ENCODE measurements at places on chromosomes 12 and 14.

GRCh38 chr12:93740751-93741150, 63.6 kb downstream of the CRADD start:
- H3K4me1 ChIP-seq, result peaks cover 23% of the 10 kb centered on the region
- DNase-seq, result no peak
- no peak overlapping the region for H3K27ac ChIP-seq

DNA sequence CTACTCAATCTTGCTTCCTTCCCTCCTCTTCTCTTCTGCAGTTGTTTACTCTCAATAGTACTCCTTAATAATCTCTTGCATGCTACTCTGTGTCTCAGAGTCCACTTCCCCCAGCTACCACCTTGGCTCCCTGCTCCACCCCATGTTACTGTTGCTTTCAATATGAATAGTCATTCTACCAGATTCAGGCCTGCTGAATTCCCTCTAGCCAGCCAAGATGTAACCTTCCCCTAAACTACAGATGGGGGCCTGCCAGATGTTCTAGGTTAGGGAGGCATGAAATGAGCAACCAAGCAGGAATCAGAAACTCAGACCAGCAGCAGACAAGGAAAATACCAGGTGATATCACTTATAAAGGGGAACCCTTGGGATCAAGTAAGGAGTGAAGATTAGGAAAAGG, 392.1 kb upstream of the DDHD1 start:
- no peaks in the 10 kb centered on the region for H3K4me1 ChIP-seq
- DNase-seq, result no peak
- no peaks in the 10 kb centered on the region for H3K27me3 ChIP-seq
- no peaks in the 10 kb centered on the region for H3K36me3 ChIP-seq

DNA sequence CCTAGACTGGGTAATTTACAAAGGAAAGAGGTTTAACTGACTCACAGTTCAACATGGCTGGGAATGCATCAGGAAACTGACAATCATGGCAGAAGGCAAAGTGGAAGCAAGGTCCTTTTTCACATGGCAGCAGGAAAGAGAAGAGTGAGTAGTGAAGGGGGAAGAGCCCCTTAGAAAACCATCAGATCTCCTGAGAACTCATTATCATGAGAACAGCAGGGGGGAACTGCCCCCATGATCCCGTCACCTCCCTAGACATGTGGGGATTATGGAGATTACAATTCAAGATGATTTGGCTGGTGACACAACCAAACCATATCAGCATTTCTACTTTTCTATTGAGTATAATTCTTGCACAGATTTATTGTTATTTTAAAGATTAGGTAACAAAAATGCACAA, 822.1 kb upstream of the FLRT2 start:
- H3K4me3 ChIP-seq, result no peak overlapping the region
- no peak for DNase-seq
- H3K4me1 ChIP-seq, result no peaks in the 10 kb centered on the region
- H3K36me3 ChIP-seq, result no peaks in the 10 kb centered on the region
- no peaks in the 10 kb centered on the region for H3K27me3 ChIP-seq

DNA sequence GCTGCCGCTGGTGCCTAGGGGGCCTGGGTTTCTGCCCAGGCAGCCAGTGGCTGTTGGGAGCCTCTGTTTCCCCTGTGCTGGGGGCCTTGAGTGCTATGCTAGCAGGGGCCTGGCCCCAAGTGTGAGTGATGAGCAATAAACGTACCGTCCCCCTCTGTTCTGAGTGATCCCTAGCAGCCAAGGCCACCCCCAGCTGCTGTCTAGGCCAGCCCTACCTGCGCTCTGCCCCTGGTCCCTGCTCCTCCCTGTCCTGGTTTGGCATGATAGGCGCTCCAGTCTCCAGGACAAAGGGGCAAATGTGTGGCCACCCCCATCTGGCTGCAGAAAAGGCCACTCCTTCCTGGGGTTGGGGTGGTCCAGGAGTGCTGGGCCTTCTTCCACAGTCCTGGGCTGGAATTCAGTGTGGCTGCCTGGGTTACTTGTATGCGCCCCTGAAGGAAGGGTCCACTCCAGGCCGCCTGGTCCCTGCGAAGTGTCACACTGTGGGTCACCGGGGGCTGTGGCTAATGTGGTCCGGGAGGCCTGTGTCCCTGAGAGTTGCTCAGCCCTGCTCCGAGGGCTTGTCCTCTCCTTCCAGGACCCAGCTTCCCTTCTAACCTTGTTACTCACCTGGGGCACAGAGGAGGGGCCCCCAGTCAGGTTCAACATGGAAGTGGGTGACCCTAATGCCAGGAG, 7.0 kb downstream of the TRMT61A start:
- H3K4me3 ChIP-seq, result no peak overlapping the region
- peaks cover 2% of the 10 kb centered on the region for H3K4me1 ChIP-seq
- H3K27ac ChIP-seq, result no peak overlapping the region
- H3K36me3 ChIP-seq, result no peaks in the 10 kb centered on the region
- no peak for DNase-seq

- no peaks in the 10 kb centered on the region for H3K4me1 ChIP-seq
- H3K4me3 ChIP-seq, result no peak overlapping the region
- no peaks in the 10 kb centered on the region for H3K36me3 ChIP-seq
- DNase-seq, result no peak
Measured at GRCh38 chr12:131704509-131704908, 6.4 kb upstream of the SFSWAP start.

DNA sequence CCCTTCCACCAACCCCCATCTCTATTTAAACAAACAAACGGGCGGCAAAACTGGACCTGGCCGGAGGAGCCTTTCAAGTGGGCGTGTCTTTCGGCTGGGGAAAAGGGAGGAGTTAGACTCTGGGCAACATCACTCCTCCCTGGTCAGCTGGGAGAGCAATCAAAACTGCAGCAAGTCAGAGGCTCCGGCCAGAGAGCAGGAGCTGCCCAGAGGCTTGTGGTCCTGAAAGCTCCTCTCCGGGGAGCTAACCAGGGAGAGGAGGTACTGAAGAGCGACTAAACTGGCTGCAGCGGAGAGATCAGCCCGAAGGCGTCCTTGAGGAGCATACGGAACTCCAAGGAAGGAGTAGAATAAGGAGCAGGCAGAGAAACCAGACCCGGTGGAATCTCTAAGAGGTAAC, at the start of gene NEUROD4:
NEUROD4 (plus strand) TSS at position 191 of the 400 bp plus-strand sequence. CDS start 6,466 bp downstream, outside the sequence.
- no peak within 1 kb of the TSS for H3K27ac ChIP-seq
- H3K4me1 ChIP-seq, result no peaks in the 10 kb centered on the region
- no peak for DNase-seq
- H3K4me3 ChIP-seq, result no peak within 1 kb of the TSS
- no peaks in the 10 kb centered on the region for H3K36me3 ChIP-seq
- H3K27me3 ChIP-seq, result peaks cover 53% of the 10 kb centered on the region

- H3K36me3 ChIP-seq, result no peaks in the 10 kb centered on the region
- DNase-seq, result no peak
- no peak overlapping the region for H3K4me3 ChIP-seq
- H3K27ac ChIP-seq, result no peak overlapping the region
- no peaks in the 10 kb centered on the region for H3K4me1 ChIP-seq
Measured at GRCh38 chr12:5030066-5030465, 13.6 kb upstream of the KCNA5 start.

- H3K36me3 ChIP-seq, result no peaks in the 10 kb centered on the region
- no peak overlapping the region for H3K4me3 ChIP-seq
- no peak overlapping the region for H3K27ac ChIP-seq
Measured at GRCh38 chr14:59060841-59061240, 127.6 kb upstream of the DAAM1 start.

DNA sequence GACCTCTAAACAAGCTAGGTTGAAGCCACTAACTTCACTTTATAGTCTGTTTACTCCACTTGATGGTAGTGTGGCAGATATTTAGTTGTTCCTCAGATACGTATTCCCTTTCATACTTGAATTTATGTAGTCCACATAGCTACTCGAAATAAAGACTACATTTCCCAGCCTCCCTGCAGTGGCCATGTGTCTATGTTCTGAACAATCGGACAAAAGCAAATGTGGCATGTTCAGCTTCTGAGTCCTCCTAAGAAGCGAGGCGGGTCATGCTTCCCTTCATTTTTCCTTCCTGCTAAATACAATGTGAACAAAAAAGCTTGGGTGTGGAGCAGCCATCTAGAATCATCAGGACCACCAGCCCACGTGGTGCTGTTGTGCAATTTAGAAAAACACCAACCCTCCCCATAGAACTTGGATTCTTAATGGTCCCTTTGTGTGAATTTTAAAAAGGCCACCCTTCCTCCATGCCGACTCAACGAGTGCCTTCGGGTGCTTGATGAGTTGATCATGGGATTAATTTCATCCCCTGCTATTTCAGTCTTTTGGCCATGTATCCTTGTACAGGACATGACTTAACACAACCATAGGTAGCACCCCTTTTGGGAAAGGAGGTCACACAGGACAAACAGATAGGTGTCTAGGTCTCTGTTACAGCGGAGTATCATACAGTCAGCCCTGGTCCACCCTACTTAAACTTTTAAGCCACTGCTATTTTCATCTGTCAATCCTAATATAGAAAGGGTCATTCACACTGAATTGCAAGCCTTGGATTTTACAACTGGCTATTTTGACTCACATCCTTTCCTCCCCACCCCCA, 60.7 kb downstream of the ZFC3H1 start:
- H3K4me3 ChIP-seq, result no peak overlapping the region
- no peak for DNase-seq
- H3K27me3 ChIP-seq, result peaks cover 3% of the 10 kb centered on the region
- peaks cover 15% of the 10 kb centered on the region for H3K36me3 ChIP-seq
- no peak overlapping the region for H3K27ac ChIP-seq

- no peaks in the 10 kb centered on the region for H3K27me3 ChIP-seq
- no peak overlapping the region for H3K4me3 ChIP-seq
- H3K4me1 ChIP-seq, result no peaks in the 10 kb centered on the region
Measured at GRCh38 chr12:61213646-61214045, 1046.6 kb upstream of the USP15 start.

GRCh38 chr12:57868221-57868620, 21.7 kb upstream of the CTDSP2 start:
- DNase-seq, result no peak
- no peak overlapping the region for H3K4me3 ChIP-seq
- H3K4me1 ChIP-seq, result peaks cover 11% of the 10 kb centered on the region
- H3K27ac ChIP-seq, result no peak overlapping the region
- no peaks in the 10 kb centered on the region for H3K36me3 ChIP-seq
- peaks cover 8% of the 10 kb centered on the region for H3K27me3 ChIP-seq

DNA sequence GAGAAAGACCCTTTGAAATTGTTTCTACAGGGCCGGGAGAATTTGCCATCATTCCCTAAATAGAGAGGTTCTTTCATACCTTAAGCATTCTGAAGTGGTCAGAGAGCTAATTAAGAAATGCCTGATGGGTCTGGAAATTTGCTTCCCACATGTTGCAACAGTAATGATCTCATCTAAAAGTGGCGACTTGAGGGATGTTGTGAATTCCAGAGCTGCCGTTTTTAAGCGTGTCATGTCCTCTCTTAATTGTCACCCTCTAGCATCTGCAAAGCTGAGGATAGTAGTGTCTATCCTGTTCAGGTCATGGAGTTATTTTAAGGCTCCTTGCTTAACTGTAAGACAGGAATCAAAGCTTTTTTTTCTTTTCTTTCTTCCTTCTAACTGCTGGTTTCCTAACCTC, 60.4 kb downstream of the FOS start:
- no peak for DNase-seq
- H3K27me3 ChIP-seq, result peaks cover 6% of the 10 kb centered on the region
- no peak overlapping the region for H3K27ac ChIP-seq

DNA sequence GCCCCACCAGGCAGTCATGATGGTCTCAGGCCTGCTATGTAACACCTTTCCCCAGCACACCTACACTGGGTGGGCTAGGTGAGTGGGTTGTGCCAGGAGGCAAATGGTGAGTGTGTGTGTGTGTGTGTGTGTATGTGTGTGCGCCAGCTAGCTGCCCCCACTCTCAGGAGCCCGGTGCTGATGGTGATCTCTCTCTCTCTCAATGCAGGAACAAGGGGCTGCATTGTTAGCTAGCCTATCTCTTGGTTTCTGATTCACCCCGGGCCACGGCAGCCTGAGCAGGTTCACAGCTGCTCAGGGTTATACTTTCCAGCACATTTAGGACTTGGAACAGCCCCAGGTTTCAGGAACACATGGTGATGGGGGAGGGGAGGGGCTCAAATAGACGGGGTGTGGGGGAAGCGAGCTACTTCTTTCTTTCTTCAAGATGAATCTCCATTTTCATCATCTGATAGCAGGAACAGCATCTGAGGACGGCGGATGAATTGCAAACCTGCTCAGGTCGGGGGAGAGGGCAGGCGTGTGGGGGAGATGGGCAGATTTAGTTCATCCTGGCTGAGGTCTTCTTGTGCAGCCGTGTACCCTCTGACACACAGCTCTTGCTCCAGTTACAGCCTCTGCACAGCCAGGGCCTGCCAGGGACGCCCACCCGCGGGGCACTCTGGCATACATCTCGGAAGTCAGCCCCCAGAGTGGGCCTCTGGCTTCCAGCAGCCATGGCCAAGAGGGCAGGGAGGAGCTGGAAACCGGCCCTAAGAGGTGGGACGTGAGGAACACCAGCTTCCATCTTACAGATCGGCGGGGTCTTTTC, 137.6 kb downstream of the ZFP36L1 start:
- no peaks in the 10 kb centered on the region for H3K27me3 ChIP-seq
- H3K4me1 ChIP-seq, result peaks cover 3% of the 10 kb centered on the region
- no peak for DNase-seq
- H3K27ac ChIP-seq, result no peak overlapping the region
- no peak overlapping the region for H3K4me3 ChIP-seq

DNA sequence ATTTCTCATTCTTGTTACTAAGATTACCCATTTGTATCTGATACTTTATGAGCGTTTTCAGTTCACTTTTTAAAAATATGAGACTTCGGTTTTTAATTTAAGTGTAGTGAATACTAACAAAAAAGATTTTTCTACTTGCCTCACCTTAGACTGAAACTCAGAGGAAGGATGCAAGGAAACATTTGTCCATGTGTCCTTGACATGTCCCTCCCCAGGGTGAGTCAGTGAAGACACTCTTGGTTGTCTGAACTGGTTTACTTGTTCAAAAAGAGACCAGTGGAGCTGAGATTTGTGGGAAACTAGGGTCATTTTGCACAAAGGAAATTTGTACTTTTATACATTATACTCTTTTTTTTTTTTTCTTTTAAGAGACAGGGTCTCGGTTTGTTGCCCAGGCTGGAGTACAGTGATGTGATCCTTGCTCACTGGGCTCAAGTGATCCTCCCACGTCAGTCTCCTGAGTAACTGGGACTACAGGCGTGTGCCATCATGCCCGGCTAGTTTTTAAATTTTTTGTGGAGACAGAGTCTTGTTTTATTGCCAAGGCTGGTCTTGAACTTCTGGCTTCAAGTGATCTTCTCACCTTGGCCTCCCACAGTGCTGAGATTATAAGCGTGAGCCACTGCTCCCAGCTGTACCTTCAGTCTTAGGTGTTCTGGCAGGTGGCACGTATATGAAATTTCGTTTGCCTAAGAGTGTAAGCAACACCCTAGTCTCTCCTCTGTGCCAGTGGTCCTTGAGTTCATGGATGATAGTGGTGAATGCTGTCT, 56.7 kb downstream of the PPFIBP1 start:
- no peak overlapping the region for H3K4me3 ChIP-seq
- no peak overlapping the region for H3K27ac ChIP-seq
- H3K36me3 ChIP-seq, result no peaks in the 10 kb centered on the region

GRCh38 chr12:21413369-21414277, 23.8 kb upstream of the PYROXD1 start:
- no peaks in the 10 kb centered on the region for H3K36me3 ChIP-seq
- no peak overlapping the region for H3K27ac ChIP-seq
- peaks cover 5% of the 10 kb centered on the region for H3K27me3 ChIP-seq
- no peak overlapping the region for H3K4me3 ChIP-seq
- no peak for DNase-seq

All from CD4-positive, CD25-positive, alpha-beta regulatory T cell (primary cell).